T-helper 2 cell treated with Interferon-gamma antibody and Interleukin-4, amounts not matched to agents 5 μg/mL and 100 μg/mL, for 36 hours (primary cell): ENCODE measurements at places on chromosomes 2 and 18.

DNA sequence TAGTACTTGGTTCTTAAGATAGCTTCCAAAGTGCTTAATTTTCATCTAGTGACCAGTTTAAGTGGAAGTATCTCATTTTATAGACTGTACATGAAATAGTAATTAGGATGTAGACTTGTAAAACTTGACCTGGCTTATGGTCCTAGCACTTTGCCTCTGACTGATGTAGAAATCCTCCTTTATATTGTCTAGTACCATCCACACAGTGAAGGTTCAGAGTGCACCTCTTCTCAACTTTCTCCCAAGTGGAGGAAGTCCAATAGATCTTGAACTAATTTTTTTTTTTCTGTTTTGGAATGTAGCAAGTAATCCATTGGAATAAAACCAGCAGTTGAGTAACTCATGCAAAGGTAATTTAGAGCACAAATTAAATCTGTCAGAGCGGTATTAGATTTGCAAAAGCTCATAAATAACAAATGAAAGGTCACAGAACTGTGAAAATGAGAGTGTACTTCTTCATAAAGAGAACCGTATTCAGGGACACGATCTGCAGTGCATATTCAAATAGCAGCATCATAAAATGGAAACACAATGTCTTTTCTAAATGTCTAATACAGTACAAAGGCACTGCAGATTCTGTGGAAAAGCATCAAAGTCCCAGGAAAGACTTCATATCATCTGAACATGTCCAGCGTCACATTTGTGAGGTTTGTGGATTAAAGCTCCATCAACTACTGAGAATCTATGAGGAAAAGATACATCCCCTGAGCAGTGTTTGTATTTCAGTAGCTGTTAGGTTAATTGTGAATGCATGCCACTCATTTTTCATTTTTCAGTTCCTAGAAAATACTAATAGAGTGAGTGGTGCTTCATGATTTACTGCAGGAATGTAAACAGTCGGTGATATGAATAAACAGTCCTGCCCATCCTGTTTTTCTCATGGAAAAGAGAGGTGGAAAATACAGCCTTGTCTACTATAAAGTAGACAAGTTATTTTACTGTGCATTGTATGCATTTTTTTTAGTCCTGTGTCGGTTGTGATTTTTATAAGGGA, 100.7 kb downstream of the LYPD6 start:
- no peaks in the 10 kb centered on the region for H3K36me3 ChIP-seq
- DNase-seq, result no peak
- H3K27ac ChIP-seq, result no peak overlapping the region
- H3K4me1 ChIP-seq, result no peaks in the 10 kb centered on the region
- H3K27me3 ChIP-seq, result peaks cover 2% of the 10 kb centered on the region
- H3K4me3 ChIP-seq, result no peak overlapping the region

- H3K27me3 ChIP-seq, result peaks cover 7% of the 10 kb centered on the region
- no peak for DNase-seq
- no peak overlapping the region for H3K27ac ChIP-seq
Measured at GRCh38 chr2:148483665-148484064, 160.9 kb upstream of the EPC2 start.

DNA sequence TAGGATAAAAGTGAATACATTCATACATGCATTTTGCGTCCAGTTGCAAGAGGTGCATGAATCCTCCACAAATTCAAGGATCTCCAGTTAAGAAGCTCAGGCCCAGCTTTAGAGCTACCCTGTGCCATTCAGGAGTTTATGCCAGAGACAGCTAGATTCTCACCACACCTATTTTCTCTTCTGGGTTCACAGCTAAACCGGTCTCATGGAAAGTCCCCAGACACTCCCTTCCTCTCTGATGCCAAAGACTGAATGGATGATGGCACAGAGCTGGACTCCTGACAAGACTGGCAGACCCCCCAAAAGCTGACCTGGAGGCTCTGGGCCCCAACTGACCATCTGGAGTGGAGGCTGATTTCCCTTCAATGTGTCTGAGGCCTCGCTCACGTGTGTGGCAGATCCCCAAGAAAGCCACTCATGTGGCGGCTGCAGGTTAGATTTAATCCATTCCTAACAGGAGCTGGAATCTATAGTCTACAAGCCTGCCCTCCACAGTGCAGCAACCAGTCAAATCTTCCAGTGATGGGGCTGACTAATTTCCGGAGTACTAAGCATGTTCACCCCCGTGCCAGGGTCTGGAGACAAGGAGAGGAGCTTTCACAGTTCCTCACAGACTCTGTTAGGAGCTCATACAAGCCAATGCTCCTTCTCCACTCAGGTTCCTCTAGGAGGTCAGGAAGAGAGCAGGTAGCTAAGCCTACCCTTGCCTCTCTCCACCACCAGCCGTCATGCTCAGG, 257.1 kb downstream of the BCL11A start:
- H3K27ac ChIP-seq, result no peak overlapping the region
- H3K4me1 ChIP-seq, result no peaks in the 10 kb centered on the region
- no peaks in the 10 kb centered on the region for H3K36me3 ChIP-seq

GRCh38 chr2:98548920-98549818, 59.1 kb downstream of the COA5 start:
- peaks cover 48% of the 10 kb centered on the region for H3K4me1 ChIP-seq
- H3K36me3 ChIP-seq, result peaks cover 74% of the 10 kb centered on the region
- DNase-seq, result no peak

GRCh38 chr2:166613226-166613625, 119.2 kb upstream of the SCN7A start:
- no peak overlapping the region for H3K4me3 ChIP-seq
- no peaks in the 10 kb centered on the region for H3K4me1 ChIP-seq
- no peak for DNase-seq
- no peaks in the 10 kb centered on the region for H3K27me3 ChIP-seq
- no peak overlapping the region for H3K27ac ChIP-seq

DNA sequence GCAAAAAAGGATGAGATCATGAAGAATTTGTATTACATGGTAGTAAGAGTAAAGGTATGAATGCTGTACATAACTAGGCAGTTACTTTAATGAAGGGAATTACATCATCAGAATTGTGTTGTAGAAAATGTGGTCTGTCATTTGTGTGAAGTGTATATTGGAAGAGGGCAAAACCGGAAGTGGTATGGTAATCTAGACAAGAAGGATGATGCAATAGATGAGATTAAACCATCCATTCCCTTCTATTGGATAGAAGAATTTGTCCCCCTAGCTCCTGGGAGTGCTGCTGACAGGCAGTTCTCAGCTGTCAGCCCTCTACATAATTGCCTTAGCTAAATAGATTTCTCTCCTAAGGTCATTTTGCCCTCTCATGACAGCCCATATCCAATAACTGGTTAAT, 55.9 kb upstream of the BARD1 start:
- no peak for DNase-seq
- H3K4me3 ChIP-seq, result no peak overlapping the region
- H3K27me3 ChIP-seq, result no peaks in the 10 kb centered on the region
- no peaks in the 10 kb centered on the region for H3K4me1 ChIP-seq

DNA sequence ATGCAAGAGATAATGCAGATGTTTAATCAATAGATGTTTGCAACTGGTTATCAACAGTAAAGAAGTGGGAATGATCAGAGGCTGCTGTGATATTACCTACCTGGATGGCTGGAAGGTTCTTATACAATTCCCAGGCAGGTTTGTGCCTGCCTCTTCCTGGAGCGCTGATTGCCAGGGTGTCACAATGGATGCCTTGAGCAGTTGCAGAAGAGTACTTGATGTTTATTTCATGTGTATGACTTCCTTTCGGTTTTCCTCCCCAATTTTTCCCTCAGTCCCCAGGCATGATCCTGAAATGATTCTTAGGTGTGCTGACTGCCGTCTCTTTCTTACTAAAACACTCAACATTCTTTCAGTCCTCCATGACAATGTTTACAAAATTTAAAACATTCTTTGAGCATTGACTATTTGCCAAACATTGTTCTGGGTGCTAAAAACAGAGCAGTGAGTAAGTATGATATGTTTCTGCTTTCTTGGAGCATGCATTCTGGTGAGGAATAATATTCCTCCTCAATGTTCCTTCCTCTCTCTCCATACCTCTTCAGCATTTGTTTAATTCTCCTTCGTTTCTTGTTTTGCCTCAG, 416.6 kb upstream of the TRIB2 start:
- no peak for DNase-seq
- no peak overlapping the region for H3K4me3 ChIP-seq
- H3K36me3 ChIP-seq, result peaks cover 14% of the 10 kb centered on the region
- H3K27ac ChIP-seq, result no peak overlapping the region

GRCh38 chr2:71935262-71935848, 212.3 kb downstream of the CYP26B1 start:
- DNase-seq, result no peak
- no peaks in the 10 kb centered on the region for H3K4me1 ChIP-seq
- no peak overlapping the region for H3K4me3 ChIP-seq
- no peaks in the 10 kb centered on the region for H3K36me3 ChIP-seq

GRCh38 chr18:21479721-21480120, 120.8 kb downstream of the ESCO1 start:
- no peaks in the 10 kb centered on the region for H3K36me3 ChIP-seq
- H3K27ac ChIP-seq, result no peak overlapping the region
- H3K4me3 ChIP-seq, result no peak overlapping the region
- no peaks in the 10 kb centered on the region for H3K4me1 ChIP-seq

DNA sequence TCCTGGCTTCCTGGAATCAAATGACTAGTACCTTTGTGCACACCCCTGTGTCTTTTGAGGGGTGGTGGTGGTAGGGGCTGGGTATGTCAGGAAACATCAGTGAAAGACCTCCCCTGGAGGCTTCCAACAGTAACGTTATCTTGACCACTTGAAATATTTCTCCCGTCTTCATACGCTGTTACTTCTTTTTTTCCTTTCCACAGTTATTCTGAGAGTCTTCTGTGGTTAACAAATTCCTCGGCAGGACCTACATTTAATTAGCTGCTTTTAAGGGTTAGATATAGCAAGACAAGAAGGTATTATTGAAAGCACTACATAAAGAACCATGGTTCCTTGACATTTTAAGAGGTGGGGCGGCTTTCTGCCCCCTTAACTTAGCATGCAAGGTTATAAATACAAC, 34.6 kb downstream of the UGP2 start:
- no peak overlapping the region for H3K4me3 ChIP-seq
- peaks cover 22% of the 10 kb centered on the region for H3K4me1 ChIP-seq
- H3K27me3 ChIP-seq, result no peaks in the 10 kb centered on the region
- H3K36me3 ChIP-seq, result peaks cover 56% of the 10 kb centered on the region

GRCh38 chr2:223797811-223798721, 39.3 kb downstream of the AP1S3 start:
- H3K4me3 ChIP-seq, result no peak overlapping the region
- no peaks in the 10 kb centered on the region for H3K36me3 ChIP-seq
- peaks cover 10% of the 10 kb centered on the region for H3K4me1 ChIP-seq
- H3K27me3 ChIP-seq, result no peaks in the 10 kb centered on the region

GRCh38 chr2:33931164-33931563, 332.1 kb upstream of the FAM98A start:
- H3K27me3 ChIP-seq, result no peaks in the 10 kb centered on the region
- H3K36me3 ChIP-seq, result no peaks in the 10 kb centered on the region
- H3K4me1 ChIP-seq, result no peaks in the 10 kb centered on the region
- DNase-seq, result no peak
- H3K4me3 ChIP-seq, result no peak overlapping the region

- no peak overlapping the region for H3K27ac ChIP-seq
- H3K4me3 ChIP-seq, result no peak overlapping the region
- H3K36me3 ChIP-seq, result no peaks in the 10 kb centered on the region
Measured at GRCh38 chr2:68849579-68850030, 21.6 kb downstream of the BMP10 start.

GRCh38 chr18:49648811-49649210, 87.0 kb downstream of the LIPG start:
- no peak overlapping the region for H3K4me3 ChIP-seq
- peaks cover 3% of the 10 kb centered on the region for H3K27me3 ChIP-seq
- DNase-seq, result no peak
- H3K36me3 ChIP-seq, result no peaks in the 10 kb centered on the region
- no peaks in the 10 kb centered on the region for H3K4me1 ChIP-seq

DNA sequence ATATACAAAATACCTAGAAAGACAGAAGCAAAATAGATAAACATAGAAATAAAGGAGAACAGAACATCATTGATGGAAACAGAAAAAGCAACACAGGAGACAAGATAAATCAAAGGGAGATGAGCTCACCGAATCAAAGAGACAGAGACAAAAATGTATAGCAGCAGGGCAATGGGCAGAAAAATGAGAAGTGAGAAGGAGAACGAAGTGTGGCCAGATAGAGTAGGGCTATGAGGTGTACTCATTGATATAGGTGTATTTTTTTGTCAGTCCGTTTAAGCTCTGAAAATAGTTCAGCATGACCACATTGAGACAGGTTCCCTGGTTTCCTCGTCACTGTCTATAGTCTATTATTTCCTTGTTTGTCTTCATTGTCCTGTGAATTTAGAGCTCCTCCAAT, 55.1 kb downstream of the SP100 start:
- no peak overlapping the region for H3K4me3 ChIP-seq
- no peak for DNase-seq
- H3K36me3 ChIP-seq, result peaks cover 87% of the 10 kb centered on the region
- H3K27ac ChIP-seq, result peak overlapping the region; percentile 29
- H3K27me3 ChIP-seq, result no peaks in the 10 kb centered on the region

DNA sequence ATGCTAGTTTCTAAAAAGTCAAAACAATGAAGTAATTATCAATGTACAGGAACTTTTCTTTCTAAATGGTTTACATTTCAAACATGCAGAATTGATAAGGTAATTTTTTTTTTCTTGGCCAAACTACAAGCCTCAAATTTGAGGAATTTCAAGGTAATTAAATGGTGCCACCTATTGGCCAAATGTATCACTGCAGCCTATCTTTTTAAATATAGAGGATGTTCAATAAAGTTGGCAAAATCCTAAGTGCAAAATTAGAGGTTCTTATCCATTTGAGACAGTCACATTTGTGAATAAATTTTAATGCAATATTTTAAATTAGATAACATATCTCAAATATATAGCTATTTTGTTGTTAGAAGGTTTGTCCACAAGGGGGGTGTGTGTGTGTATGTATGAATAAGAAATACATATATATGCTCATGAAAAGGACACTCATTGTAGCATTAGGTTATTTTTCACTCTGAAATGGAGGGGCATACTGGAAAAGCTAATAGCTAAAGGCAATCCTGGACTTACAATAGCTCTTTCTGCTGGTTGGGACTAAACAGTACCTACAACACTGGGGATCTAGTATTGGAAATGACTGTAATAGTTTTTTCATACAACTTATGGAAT, 26.2 kb downstream of the MMADHC start:
- no peak for DNase-seq
- H3K27me3 ChIP-seq, result peaks cover 4% of the 10 kb centered on the region
- H3K4me3 ChIP-seq, result no peak overlapping the region

- H3K27ac ChIP-seq, result no peak overlapping the region
- H3K4me1 ChIP-seq, result no peaks in the 10 kb centered on the region
- H3K4me3 ChIP-seq, result no peak overlapping the region
- no peaks in the 10 kb centered on the region for H3K36me3 ChIP-seq
- no peak for DNase-seq
- no peaks in the 10 kb centered on the region for H3K27me3 ChIP-seq
Measured at GRCh38 chr2:56239030-56239429, 55.2 kb downstream of the CCDC85A start.

GRCh38 chr2:77398970-77399600, 123.1 kb downstream of the LRRTM4 start:
- H3K27ac ChIP-seq, result no peak overlapping the region
- no peaks in the 10 kb centered on the region for H3K27me3 ChIP-seq
- no peak overlapping the region for H3K4me3 ChIP-seq
- no peak for DNase-seq
- H3K4me1 ChIP-seq, result no peaks in the 10 kb centered on the region
- no peaks in the 10 kb centered on the region for H3K36me3 ChIP-seq
